ENCODE measurements at places on chromosomes 11 and 22. TPM values are rescaled to one million over a fixed set of nuclear protein-coding genes. Genes with fewer than 3 reads are reported as not detected.

- H3K4me3 ChIP-seq = peak overlapping the region; percentile 64
- H3K27ac ChIP-seq = peak overlapping the region; percentile 85
- no peaks in the 10 kb centered on the region for H3K27me3 ChIP-seq
- no peak for DNase-seq
- H3K36me3 ChIP-seq = no peaks in the 10 kb centered on the region
Observed at GRCh38 chr11:2298131-2298794, 3.5 kb downstream of the C11orf21 start.

DNA sequence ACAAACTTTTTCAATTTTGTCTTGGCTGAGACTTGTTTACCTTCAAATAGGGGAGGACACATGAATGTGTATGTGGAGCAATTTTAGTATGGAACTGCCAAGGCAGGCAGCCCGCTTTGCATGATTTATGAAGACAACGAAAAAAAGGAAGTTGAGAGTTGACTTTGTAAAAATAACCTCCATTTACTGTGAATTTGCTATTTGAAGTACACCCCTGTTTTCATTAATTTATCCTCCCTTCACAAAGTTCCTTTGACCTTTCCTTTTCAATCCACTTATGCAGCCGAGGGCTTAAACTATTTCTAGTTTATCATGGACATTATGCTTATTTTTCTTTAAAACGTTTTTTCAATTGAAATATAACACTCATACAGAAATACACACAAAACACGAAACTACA, 369.6 kb upstream of the CADM1 start:
- no peaks in the 10 kb centered on the region for H3K4me1 ChIP-seq
- no peak overlapping the region for H3K27ac ChIP-seq
- DNase-seq = no peak
- H3K4me3 ChIP-seq = no peak overlapping the region

DNA sequence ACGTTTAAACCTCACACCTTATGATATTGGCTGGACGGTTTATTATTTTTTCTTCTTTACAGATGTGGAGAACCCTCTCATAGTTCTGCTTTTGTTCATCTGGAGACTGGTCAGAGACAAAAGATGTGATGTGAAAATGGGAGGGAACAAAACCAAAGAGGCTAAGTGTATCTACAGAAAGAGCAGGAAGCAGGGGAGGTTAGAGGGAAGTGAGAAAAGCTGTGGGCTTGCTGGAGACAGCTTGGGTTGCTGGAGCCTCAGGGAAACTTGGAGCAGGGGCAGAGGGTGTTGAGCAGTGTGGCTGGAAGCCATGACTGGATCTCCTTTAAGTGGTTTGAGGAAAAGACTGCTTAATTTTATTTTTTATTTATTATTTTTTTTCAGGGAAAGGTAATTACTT, 79.0 kb upstream of the SNX19 start:
- no peak for DNase-seq
- no peak overlapping the region for H3K27ac ChIP-seq
- H3K4me3 ChIP-seq = no peak overlapping the region
- no peaks in the 10 kb centered on the region for H3K36me3 ChIP-seq
- H3K4me1 ChIP-seq = no peaks in the 10 kb centered on the region

GRCh38 chr22:33028234-33028633, 29.9 kb downstream of the SYN3 start:
- peaks cover 4% of the 10 kb centered on the region for H3K27me3 ChIP-seq
- no peaks in the 10 kb centered on the region for H3K36me3 ChIP-seq
- no peak overlapping the region for H3K4me3 ChIP-seq
- no peak overlapping the region for H3K27ac ChIP-seq
- no peaks in the 10 kb centered on the region for H3K4me1 ChIP-seq

GRCh38 chr11:17816232-17816931, 81.8 kb downstream of the KCNC1 start:
- no peak for DNase-seq
- H3K4me3 ChIP-seq = no peak overlapping the region
- peaks cover 5% of the 10 kb centered on the region for H3K36me3 ChIP-seq
- H3K4me1 ChIP-seq = no peaks in the 10 kb centered on the region
- no peaks in the 10 kb centered on the region for H3K27me3 ChIP-seq
- H3K27ac ChIP-seq = no peak overlapping the region

DNA sequence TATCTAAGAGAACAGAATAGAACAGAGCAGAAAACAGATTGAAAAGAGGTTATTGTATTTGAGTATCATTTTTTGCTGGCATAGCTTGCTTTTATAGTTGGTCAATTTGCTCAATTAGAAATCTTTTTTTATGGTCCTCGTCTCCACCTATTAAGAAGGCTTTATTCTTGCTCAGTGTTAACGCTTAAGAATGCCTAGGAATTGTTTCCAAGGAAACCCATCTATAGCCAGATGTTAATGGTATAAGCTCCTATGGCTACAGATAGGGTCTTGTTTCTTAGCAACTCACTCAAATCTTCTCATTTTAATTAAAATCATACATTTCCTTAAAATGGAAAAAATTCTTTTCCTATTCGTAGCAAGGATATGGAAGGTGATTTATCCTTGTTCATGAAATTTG, 392.3 kb downstream of the TMEM135 start:
- no peak for DNase-seq
- peaks cover 6% of the 10 kb centered on the region for H3K27me3 ChIP-seq
- H3K36me3 ChIP-seq = no peaks in the 10 kb centered on the region
- H3K27ac ChIP-seq = no peak overlapping the region
- H3K4me3 ChIP-seq = no peak overlapping the region
- H3K4me1 ChIP-seq = no peaks in the 10 kb centered on the region

Gene KCNJ5
- polyA plus RNA-seq = not detected

Gene BIRC3
- polyA plus RNA-seq = 5.5 TPM

Gene ANAPC15
- 70.9 TPM for polyA plus RNA-seq

All from immature natural killer cell (primary cell).